ENCODE measurements at places on chromosomes 4 and X.

- no peak for DNase-seq
Measured at GRCh38 chr4:37762991-37763368, 63.5 kb upstream of the PGM2 start.

DNA sequence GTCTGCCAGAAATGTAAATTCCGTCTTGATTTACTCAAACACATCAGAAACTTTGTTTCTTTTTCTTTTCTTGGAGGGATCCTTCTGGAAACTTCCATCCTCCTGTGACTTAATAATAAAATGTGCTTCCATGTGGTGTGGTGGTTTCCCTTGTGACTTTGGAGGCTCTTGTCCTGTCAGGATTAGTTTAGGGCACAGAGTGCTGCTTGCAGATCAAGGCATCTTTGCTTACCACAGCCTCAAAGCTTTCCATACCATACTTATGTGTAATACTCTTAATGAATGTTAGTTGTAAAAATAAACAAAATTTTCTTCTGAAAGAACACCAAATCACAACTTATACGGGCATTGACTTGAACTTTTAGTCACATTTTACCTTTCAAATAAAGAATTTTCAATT, 27.4 kb downstream of the GBA3 start:
- DNase-seq, result no peak

DNA sequence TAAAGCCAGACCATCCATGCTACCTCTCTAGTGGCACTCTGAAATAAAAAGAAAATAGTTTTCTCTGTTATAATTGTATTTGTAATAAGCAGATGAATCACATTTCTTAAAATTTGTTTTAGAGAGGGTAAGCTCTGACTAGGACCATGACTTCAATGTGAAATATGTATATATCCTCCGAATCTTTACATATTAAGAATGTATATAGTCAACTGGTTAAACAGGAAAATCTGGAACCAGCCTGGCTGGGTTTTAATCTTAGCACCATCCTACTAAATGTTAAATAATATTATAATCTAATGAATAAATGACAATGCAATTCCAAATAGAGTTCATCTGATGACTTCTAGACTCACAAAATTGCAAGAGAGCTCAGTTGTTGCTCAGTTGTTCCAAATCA, 1.5 kb downstream of the FGB start:
- DNase-seq, result no peak

- no peak for DNase-seq
Measured at GRCh38 chr4:174629265-174629664, 107.0 kb upstream of the HPGD start.

- DNase-seq, result no peak
Measured at GRCh38 chrX:109886122-109886761, 116.7 kb upstream of the TMEM164 start.

DNA sequence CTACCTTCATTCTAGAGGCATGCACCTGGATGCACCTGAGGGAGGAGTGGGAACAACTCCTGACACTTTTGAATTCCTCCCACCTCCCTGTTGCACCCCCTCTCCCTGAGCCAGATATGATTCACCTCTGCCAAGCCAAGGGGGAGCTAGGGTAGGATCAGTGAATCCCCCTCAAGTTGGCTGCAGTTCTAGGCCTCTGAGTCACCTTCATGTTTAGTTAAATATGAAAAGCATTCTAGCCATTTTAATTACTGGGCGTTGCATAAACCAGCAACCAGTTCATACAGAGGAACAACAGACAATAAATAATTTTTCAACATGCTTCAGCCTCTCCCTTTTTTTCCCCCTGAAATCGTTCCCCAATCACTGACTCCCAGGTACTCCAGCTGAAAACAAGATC, 1440.2 kb downstream of the ADGRL3 start:
- DNase-seq, result no peak

DNA sequence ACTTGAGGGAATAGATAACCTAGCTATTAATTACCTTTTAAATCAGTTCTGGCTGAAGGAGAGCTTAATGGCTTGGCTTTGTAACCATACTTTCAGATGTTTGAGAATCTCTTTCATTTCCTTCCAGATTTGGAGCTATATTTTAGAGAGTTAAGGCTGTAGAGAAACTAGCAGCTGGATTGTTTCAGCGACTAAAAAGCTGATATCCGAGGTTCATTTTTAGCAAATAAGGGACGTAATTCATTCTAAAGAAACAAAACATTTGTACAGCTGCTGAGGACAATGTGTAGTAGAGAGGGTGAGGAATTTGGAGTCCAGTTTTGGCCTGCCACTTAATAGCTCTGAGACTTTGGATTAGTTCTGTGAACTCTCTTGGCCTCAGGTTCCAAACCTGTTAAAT, 12.2 kb downstream of the OSTC start:
- DNase-seq, result no peak

DNA sequence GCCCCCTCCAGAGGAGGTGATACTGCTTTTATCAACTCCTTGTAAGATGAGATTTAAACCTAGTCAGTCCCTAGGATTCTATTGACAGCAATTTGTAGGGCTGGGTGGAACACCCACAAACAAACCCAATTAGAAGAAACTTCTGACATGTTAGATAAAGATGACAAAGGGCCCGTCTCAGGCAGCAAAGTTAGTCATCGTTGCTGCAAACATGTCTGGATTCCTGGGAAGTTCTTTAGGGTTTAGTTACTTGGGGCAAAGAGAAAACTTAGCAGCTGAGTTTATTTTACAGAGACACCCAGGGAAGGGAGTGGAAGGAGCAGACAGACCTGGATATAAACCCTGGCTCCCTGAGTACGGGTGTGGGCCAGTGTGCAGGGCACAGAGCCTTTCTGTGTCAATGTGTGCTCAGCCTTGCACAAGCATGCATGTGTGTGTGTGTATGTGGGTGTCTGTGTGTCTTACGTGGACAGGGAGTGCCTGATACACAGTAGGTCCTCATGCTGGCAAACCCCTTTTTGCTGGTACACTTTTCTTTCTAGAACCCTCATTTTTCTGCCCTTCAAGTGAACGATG, 130.0 kb upstream of the STX18 start:
- no peak for DNase-seq

DNA sequence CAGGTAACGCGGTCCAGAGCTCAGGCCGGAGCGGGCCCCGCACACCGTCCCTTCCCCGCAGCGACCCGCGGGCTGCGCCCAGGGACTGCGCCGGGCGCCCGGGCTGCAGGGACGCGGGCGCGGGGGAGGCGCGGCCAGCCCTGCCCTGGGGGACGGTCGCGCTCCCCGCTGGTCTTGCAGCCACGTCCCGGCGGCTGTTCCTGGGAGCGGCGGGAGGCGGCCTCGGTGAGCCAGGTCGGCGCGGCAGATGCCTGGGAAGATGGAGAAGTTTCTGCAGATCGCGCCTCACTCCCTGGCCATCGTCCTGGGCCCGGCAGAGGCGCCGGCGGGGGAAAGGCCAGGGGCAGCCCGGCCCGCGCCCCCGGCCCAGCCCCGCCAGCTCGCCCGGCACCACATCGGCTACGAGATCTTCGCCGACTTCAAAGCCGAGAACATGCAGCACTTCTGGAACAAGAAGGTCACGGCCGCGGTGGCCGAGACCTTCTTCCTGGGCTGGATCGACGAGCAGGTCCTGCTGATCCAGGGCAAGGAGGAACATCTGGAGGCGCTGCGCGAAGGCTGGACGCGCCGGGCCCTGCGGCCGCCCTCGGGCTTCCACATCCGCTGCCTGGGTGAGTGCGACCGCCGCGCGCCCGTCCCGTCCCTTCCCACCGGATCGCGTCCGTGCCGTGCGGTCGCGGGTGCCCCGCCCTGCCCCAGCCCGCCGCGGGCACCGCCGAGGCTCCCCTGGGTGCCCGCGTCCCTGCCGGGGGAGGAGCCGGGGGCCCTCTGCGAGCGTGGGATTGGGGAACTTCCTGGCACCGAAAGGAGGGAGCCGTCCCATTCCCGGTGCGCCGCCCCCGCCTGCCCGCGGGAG, 107.4 kb upstream of the STOX2 start:
- no peak for DNase-seq

- DNase-seq, result no peak
Measured at GRCh38 chr4:142778900-142779299, 67.2 kb downstream of the INPP4B start.

DNA sequence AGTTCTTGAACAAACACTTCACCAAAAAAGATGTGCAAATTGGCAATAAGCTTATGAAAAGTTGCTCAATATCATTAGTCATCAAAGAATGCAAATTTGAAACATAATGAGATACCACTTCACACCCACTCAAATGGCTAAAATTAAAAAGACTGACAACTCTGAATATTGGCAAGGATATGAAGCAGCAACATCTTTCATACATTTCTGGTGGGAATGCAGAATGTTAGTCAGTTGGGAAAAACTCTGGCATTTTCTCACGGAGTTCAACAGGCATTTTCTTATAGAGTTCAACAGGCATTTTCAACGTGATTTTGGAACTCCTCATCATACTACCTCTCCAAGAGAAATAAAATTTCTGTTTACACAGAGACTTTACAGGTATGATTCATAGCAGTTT, 297.4 kb upstream of the MAGEC2 start:
- no peak for DNase-seq

DNA sequence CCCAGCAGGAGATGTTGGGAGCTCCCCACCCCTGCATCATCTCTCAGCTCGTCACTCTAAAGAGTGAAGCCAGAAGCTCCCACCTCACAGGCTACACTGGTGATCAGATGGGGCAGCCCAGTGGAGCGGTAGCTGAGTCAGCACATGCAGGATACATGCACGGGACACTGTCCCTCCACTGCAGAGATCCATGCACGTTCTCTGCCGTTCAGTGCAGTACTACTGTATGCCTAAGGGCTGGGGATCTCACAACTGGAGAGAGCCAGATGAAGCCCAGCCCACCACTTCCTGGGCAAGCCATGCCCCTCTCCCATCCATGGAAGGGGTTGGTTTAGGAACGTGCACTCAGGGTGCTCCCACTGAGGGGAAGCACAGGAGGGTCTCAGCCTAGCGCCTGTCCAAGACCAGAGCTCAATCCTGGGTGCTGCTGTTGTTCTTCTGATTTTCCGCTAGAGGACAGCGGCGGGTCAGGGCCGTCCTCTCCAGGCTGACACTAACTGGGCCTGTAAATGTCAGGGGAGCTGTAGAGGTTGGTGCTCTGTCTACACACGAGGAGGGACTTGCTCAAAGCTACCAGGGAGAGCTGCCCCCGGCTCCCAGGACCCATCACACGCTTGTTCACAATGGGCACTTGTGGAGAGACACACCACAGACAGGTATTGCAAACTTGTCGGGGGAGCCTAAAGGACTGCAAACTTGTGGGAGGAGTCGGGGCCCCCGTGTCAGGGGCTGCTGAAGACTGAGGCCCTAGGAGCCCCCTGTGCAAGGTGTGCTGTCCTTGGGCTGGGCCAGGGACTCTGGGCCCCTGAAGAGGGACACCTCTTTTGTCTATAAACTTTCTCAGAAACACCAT, 18.2 kb upstream of the ABLIM2 start:
- DNase-seq, result no peak

GRCh38 chr4:5168891-5169290, 117.6 kb downstream of the STK32B start:
- DNase-seq, result no peak

DNA sequence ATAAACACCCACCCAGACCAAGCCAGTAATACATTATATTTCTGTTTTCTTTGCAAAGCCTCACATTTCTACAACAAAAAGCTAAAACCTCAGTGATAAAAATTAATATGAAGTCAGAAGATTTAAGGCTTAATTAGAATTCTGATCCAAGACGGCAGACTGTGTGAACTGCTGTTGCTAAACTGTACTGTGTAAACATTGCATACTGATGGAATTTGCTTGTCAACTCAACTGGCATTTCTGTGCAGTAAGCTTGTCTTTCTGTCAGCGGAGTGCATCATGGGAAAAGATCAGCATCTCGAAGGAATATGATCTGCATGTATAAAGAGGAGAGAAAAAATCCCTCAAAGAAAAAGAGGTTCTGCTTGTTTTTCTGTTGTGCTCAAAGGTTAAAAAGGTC, 69.4 kb upstream of the SPANXB1 start:
- no peak for DNase-seq

- no peak for DNase-seq
Measured at GRCh38 chr4:70305601-70306000, 29.2 kb upstream of the CABS1 start.

- no peak for DNase-seq
Measured at GRCh38 chrX:2875798-2876399, 47.2 kb downstream of the GYG2 start.

DNA sequence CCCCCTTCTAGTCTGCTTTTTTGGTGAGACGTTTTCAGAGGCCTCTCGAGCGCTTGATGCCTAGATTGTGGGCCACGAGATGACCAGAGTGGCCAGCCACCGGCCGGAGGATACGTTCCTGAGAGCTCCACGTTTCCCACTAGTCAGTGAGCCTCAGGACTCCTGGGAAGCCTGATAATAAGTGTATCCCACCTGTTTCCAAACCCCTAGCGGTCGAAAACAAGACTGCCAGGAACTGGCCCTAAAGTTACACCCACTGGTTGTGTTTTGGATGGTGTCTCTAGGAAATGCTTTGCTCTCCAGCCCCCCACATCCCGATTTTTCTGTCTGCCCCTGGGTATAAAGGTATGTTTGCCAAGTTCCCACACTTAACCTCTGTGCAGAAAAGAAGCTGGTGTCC, 4.6 kb upstream of the RS1 start:
- no peak for DNase-seq

DNA sequence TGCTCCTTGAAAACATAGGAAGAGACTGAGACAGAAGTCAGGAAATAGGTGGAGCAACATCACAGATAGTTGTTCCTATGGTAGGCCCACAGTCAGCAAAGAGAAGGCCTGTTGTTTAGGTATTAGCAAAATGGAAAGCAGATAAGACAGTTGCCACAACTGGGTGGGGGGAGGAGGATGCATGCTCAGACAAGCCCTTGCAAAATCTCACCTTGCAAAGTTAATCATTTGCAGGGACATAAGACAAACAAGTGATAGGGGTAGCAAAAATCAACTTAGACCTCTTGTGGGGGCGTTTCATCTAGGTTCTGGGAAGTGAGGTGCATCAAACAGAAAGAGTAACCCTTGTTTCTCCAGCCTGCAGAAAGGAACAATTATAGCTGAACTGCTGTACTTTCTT, 30.7 kb downstream of the SERPINA7 start:
- no peak for DNase-seq

GRCh38 chrX:46311581-46312120, 233.6 kb downstream of the ZNF674 start:
- DNase-seq, result no peak

DNA sequence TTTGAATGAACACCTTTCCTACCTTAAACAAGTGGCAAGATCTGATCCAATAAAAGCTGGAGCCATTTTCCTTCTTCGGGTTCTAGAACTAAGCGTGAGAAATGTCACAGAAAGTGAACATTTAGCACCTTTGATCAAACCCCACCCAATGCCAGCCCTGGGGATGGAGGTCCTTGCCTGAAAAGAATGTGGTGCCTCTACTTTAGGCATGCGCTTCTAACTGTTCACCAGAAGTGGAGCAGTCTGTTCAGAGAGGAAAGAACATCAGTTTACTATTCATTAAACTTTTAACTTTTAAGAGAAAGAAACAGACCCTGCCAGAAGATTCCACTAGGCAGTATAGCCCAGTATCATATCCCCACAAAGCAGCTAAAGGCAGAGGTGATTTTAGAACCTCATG, 75.9 kb downstream of the INTS12 start:
- DNase-seq, result no peak
